ENCODE measurements at places on chromosomes 3 and 15.
A peak's percentile ranks its signal among the peaks of the same experiment; 100 is the strongest.

GRCh38 chr3:58683001-58683458 lies 16.5 kb upstream of the FAM3D start:
- DNase-seq = peak; percentile 19

GRCh38 chr3:21142949-21143348 lies 608.1 kb downstream of the ZNF385D start:
- DNase-seq = no peak

DNA sequence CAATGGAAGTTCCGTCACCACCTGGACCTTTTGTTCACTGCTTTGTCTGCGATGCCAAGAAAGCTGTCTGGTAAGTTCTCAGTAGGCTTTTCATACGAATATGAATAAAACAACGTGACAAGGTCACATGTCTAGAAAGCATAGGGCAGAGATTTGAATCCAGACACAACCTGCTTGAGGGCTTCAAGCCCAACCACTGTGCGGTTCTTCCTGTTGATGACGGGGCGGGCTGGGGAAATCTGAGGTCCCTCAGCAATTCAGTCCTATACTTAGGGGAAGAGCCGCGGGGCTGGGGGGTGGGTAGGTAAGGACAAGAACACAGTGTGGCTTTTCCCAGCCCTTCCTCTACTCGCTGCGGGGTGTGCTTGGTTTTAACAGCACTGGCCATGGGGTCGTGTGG lies 32.4 kb upstream of the SMAD3 start:
- DNase-seq = no peak

DNA sequence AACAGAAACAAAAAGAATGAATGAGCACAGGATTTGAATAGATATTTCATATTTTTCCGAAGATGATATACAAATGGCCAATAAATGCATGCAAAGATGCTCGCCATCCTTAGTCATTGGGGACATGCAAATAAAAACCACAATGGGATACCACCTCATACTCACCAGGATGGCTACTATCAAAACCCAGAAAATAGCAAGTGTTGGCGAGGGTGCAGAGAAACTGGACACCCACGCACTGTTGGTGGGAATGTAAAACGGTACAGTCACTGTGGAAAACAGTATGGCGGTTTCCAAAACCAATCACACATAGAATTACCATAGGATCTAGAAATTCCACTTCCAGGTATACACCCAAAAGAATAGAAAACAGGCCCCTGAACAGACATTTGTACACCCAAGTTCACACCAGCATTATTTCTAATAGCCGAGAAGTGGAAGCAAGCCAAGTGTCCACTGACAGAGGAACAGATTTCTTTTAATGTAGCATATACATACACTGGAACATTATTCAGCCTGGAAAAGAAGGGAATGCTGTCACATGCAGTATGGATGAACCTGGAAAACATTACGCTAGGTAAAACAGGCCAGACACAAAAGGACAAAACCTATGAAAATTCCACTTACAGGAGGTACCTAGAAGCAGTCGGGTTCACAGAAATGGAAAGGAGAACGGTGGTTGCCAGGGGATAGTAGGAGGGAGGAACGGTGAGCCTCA lies 3.6 kb downstream of the RNF168 start:
- DNase-seq = no peak

DNA sequence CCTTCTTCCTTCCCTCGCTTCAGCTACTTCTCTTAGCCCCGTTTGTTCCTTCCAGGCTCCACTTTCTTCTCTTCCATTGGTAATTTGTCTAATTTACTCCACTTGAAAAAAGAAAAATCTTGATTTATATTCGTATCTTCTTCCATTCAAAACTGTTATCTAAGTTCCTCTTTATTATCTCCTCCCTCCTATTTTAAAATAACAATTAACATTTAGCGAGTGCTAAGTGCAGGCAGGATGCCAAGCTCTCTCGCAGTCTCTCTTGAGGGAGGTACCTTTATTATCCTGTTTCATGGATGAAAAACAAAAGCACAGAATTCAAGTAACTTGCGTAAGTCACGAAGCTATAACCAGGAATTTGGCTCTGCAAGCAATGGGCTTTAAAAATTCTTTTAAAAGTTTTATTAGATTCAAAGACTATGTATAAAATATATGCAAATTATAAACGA lies 418.9 kb upstream of the NAALADL2 start:
- peak; percentile 82 for DNase-seq

DNA sequence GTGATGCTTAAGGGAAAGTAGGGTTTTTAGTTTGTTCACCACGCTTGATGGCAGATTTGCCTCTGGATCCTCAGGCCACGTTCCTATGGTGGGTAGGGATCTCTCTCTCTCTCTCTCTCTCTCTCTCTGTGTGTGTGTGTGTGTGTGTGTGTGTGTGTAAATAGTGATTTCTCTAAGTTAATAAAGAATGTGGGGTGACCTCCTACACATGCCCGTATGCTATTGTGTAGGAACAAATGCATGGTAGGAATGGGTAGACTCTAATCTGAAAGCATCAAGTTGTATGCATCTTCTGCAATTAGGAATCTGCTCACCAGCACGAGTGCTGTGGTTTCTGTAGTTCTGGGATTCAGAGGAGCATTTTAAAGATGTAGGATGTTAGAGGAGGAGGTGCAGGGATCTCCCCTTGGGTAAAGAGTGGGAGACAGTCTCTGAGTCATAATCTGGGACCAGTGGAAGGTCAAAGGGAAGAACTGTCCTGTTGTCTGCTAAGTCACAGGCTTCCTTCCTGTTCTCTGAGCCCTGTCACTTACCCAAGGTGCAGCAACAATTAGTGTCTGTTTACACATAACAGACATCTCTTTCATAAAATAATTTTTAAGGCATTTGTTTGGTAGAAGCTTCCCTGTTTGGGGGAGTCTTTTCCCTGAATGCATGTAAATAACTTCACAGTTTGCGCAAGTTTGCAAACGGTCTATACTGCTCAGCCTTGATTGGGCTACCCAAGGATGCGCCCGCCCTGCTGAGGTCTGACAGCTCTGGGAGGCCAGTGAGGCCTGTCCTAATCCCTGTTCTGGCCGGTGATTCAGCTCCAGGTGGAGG lies 139.8 kb downstream of the IGF1R start:
- DNase-seq = no peak

All from AG10803 (cell line).